Skin of body (tissue), 3 donors: ENCODE measurements at places on chromosomes 12 and 14. TPM values are rescaled to one million over a fixed set of nuclear protein-coding genes. Genes with fewer than 3 reads are reported as not detected.

The RFX4 gene
- not detected for total RNA-seq

The RAB2B gene
- 38.3 TPM for total RNA-seq

The TGM1 gene
- 26.1 TPM for total RNA-seq

The CAPS2 gene
- total RNA-seq: 7.1 TPM

The KCNMB4 gene
- 4.1 TPM for total RNA-seq

The TMEM63C gene
- 0.89 TPM for total RNA-seq

The SIX1 gene
- 4.6 TPM for total RNA-seq

The TMTC1 gene
- total RNA-seq: 21.9 TPM

The SLC16A7 gene
- total RNA-seq: 74.5 TPM

The B4GALNT1 gene
- total RNA-seq: 1.7 TPM

The PDE3A gene
- 14.4 TPM for total RNA-seq

The IFNG-AS1 gene
- 0.49 TPM for total RNA-seq

The PTGES3 gene
- 90.4 TPM for total RNA-seq

The TOMM20L gene
- total RNA-seq: not detected
